ENCODE measurements at places on chromosomes 4 and X.
A peak's percentile ranks its signal among the peaks of the same experiment; 100 is the strongest.

DNA sequence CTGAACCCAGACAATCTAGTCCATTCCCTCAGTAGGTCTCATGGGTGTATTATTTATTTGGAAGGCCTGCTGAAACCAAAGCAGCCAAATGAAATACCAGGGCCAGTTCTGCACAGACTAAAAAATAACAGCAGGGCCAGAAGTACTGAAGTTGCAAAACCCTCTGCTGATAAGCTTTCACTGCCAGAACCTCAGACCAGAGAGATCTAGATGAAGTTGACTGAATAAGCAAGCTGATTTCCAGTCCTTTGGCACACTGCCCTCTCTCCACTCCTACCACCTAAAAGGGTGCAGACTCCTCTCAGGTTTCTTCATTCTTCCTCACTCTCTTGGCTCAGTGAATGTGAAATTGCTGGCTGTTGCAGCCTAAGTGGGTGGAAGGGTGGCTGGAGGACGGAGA is 276.7 kb upstream of the KLF3 start:
- DNase-seq, result peak; percentile 49

DNA sequence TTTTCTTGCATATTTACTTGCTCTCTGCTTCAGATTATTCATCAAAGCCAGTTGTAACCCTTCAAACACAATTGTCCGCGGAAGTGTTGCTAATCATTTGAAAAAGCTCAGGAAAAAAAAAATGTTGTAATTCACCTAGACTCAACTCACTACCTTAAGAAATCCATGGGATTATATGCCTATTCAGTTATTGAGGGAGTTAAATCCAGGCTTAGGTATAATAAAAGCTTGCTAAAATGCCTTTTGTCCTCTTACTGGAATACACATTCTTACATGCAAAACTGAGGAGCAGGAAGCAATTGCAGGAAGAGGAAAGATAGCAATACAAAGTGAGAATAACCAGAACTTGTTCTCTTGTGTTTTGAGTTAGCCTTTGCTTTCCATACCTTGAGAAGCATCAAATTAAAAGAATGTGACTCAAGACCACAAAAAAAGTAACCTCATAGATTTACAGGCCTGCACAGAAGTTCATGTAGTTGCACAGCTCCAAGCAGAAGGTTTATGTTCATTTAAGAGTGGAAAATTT is 91.4 kb upstream of the FAM241A start:
- no peak for DNase-seq

GRCh38 chrX:123432361-123433150 is 248.5 kb downstream of the GRIA3 start:
- peak; percentile 49 for DNase-seq

DNA sequence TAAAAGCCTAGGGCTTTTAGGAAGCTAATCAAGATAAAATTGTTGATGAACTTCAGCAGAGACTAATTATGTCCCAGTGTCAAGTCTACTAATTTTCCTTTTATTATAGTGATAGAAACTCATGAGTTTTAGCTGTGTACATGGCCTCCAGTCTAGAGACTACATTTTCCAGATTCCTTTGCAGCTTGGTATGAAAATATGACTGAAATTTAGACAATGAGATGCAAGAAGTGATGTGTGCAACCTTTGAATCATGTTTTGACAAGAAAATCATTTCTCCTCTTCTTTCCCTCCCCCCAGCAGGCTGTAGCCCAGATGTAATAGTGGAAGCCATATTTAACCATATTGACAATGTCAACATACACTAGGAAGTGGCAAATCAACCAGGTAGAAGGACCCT is 30.3 kb upstream of the IL13RA2 start:
- no peak for DNase-seq

DNA sequence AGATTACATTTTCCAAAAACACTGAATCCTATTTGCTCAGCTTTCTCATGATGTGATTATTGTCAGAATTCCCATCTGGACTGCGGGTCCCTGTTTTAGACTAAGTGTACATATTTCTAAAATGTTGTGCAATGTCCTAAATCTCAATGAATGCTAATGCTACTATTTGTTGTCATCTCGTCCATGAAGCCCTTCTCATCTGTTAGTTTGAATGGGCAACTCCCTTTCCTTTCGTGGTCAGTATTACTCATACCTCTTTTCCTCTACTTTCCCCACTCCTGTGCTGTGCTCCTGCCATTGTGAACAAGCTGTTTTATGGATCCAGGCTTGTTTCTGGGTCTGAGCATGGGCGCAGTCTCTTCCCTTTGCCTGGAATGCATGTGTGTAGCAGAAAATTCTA is 91.0 kb downstream of the MID1 start:
- no peak for DNase-seq

DNA sequence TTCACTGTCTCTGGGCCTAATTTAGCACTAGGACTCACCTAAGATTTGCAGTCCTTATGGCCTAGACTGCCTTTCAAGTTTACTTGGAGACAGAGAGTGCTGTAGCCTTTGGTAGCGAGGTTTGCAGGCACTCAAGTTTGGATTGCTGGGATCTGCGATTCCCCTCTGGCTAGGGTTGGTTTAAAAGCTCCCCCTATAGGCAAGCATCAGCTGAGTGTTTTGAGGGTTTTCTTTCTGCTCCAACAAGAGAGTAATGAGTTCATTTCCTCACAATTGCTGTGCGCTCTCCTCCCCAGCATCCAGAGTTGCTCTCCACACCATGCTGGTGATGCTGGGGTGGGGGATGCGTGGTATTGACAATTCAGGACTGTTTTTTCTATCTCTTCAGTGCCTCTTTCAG is 206.9 kb downstream of the GLUD2 start:
- peak; percentile 2 for DNase-seq

- DNase-seq, result no peak
Measured at GRCh38 chr4:26937139-26937538, 76.5 kb downstream of the STIM2 start.

DNA sequence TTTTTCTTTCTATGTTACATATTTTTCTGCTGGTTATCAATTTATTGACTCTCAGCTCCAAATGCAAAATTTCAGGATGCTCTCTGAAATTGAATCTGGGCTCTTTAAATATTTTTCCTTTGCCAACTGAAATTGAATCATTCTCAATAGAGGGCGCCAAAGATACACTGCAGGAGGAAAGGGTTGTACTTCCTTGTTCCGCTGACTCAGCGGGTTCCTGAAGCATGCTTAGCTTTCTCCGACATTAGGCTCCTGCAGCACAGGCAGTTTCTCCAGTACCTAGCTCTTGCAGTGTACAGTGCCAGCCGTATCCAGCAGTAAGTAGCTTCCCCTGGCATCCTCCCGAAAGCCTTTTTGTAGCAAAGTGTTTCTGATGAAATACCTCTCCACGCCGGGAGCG is 28.8 kb upstream of the CFAP47 start:
- peak; percentile 49 for DNase-seq

GRCh38 chr4:39353478-39354253 is 12.5 kb downstream of the RFC1 start:
- no peak for DNase-seq
